ENCODE measurements at places on chromosomes 6 and 20.

DNA sequence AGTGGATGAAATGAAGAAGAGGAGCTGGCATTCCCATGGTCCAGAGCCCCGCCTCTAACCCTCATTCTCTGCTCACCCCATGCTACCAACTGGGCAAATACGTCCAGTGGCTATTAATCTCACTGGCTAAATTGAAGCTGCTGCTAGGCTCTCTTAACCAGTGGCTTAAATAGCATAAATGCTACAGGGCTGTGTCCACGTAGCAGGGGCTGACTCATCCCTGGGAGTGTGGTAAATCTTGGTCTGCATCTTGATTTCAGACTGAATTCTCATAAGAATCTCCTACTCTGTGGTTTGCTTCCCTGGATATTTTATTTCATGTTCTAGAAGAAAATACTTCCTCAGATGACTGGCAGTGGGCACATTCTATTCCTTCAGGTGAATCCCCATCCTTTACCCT, 193.1 kb upstream of the ARG1 start:
- no peak for DNase-seq

- DNase-seq, result no peak
Observed at GRCh38 chr6:100176311-100176950, 182.4 kb upstream of the MCHR2 start.

DNA sequence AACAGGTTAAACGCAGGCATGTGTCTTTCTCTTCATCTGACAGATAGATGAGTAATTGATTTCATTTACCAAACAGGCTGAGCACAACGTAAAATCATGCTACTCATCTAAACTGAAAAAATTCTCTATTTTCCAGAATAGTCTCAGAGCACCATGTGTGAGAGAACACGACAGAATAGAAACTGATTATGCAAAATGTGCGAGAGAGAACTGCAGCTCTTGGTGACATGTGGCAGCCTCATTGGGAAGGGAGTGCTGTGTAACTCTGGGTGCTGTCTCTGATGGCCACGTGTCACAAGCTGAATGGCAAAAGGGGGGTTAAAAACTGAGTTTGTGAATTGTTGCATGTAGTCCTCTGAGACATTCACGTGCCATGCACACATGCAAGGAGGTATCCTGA, 143.7 kb upstream of the ATXN1 start:
- DNase-seq, result no peak

- no peak for DNase-seq
Observed at GRCh38 chr20:33372993-33373441, 28.3 kb downstream of the CDK5RAP1 start.

DNA sequence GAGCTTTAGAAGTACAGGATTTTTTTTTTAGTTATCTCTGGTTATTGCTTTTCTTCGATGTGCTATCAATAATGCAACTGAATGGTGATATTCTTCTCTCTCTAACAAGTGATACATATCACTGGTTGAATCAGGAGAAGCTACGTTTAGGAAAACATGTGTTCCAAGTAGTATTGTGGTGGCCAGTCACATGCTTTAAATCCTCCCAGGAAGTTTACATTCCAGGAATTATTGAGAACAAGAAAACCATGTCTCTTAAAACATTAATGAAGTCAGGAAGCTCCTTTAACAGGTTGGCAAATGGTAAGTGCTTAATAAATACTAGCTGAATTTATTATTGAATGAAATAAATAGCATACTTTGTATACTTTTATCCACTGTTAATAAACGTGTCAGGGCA, 371.1 kb downstream of the BCKDHB start:
- DNase-seq, result no peak

DNA sequence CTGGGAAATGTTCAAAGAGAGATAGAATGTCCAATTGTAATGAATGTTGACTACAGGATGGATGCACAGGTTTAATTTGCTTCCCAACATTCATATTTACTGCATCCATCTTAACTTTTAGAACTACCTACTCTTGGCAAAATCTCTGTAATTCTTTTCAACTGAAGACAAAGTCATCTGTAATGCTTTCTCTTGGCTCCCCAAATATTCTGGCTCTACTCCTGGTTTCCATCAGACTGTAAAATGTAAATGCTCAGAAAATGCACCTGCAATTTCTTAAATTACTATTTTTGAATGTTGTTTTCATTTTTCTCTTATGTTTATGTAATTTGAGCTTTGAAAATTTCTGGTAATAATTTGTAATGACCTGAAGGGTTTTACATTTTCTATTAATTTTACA, 480.8 kb upstream of the IMPG1 start:
- no peak for DNase-seq

- no peak for DNase-seq
Observed at GRCh38 chr6:152244998-152245630, 392.0 kb downstream of the SYNE1 start.

DNA sequence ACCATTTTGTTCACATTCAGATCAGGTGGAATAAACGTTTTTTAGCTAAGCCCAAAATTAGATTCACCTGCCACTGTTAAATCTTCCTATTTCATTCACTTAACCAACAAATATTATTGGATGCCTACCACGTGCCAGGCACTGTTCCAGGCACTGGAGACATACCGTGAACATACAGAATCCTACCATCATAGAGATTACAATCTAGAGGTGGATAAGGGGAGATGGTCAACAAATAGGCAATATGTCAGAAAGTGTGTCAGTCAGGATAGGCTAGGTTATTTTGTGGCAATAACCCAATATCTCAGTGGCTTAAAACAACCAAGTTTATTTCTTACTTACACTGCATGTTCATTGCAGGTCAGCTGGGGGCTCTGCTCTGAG, 58.7 kb upstream of the REV3L start:
- DNase-seq, result no peak

DNA sequence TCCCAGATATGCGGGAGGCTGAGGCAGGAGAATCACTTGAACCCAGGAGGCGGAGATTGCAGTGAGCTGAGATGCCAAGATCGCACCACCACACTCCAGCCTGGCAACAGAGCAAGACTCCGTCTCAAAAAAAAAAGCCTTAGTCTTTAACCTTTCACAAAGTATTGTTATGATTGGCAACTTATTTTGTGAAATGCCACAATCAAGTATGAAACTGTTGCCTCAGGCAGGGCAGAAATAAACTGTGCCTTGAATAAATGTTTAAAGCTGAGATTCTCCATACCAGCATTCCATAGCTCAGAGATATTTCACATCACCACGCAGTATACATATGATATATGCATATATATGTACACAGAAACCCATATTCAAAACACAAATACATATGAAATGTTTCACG, 120.1 kb upstream of the CCDC28A start:
- no peak for DNase-seq

- DNase-seq, result no peak
Observed at GRCh38 chr20:29300579-29301551, 1956.6 kb upstream of the DEFB115 start.

DNA sequence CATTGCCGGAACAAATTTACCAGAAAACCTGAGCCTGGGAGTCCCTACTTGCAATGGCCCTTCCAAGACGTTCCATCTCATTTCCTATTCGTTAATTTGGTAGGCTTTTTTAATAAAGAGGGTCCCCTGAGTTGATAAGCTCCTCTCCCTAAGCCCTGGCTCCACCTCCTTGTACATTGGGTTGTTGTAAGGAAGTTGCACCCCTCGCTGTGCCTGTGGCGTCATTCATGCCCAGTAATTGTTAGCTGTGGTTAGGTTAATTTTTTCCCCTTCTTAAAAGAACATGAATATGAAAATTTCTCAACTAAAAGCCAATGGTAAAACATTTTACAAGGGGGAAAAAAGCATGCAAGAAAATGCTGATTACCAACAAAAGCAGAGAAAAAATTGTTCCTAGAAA, 91.9 kb downstream of the SLC24A3 start:
- DNase-seq, result no peak

DNA sequence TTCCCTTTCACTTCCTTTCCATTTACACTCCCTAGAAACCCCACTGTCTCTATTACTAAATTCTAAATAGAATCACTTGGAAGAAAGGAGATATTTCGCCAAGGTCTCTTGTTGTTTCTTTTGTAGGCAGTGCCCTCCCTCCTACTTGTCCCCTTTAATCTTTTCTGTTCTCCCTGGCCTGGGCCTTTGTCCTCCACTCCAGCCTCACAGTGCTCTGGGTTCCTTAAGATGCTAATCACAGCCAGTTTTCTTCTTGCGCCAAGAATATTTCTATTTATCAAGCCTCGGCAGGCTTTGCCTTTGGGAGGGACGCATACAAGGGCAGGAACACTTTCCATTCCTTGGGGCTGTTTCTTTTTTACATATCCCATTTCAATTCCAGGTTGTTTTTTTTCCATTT, 520.6 kb upstream of the CHD6 start:
- no peak for DNase-seq

- DNase-seq, result no peak
Observed at GRCh38 chr6:12318749-12319148, 28.6 kb downstream of the EDN1 start.

All from femur (tissue), 1 donor.